ENCODE measurements at places on chromosomes 6 and 20.

DNA sequence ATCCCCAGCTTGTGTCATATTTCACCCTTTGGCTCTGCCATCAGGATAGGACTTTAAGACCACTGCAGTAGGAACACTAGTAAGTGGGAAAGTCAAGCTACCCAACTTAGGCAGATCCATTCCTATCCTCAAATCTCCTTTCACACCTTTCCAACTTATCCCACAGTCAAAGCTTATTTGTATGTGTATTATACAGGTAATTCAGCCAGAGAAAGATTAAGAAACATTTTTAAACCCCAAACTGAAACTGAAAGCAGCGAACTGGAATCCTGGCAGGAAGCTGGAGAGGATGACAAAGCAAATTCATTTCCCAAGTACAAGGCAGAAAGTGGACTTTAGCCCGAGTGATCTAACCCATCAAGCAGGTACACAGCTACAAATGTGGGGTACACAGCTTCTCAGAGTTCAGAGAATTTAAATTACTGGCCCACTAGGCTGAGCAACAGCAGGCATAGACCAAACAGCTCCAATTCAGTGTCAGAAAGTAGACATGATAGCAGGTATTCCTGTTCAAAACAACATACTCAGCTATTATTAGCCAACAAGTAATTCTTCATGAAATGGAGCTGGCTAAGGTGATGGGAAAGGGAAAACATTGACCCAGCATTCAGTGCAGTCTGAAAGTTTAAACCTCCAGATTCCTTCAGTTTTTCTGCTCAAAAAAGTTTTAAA lies 39.1 kb downstream of the ILRUN start:
- no peak for DNase-seq

- no peak for DNase-seq
Observed at GRCh38 chr6:134535831-134536230, 217.9 kb upstream of the SGK1 start.

DNA sequence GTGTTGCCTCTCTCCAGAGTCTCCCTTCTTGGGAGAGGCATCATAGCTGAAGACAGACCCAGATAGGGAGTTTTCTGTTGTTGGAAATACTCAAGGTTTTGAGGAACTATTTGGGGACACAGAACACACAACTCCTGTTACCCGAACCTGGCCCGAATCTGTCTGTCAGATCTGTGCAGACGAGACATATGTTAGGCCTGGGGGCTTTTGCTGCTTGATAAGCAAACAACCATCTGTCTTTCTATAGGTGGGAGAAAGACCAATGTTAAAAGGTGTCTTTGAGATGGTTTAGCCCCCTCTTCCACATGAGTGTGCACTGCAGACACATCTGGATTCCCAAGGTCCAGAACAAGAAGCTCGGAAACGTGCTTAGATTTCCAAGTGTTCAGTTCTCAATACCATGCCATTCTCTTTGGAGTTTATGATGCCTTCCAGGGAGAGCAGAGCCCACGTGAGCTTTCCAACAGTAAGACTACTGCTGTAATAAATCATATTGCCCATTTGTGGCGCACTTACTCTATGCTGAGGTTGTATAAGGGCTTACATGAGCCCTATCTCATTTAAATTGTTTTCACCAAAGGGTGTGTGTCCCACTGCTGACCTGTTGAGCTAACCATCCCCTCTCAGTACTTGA lies 3.8 kb upstream of the STX16 start:
- DNase-seq = no peak

DNA sequence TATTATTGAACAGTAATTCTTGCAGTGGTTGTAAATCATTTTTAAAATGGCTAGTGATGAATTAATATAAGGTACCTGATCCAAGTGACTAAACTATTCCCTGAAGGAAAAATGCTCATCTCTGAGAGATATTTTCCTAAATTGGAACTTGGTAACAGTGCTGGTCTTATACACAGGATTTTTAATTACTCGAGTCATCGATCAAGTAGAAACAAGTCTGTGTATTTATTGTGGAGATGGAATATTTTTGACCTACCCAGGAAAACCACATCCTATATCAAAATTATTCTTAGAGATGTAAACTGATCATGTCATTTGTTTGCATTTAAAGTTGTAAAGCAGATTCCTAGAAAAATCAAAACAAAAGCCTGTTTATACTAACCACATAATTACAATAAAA lies 166.9 kb downstream of the MOXD1 start:
- DNase-seq = no peak

DNA sequence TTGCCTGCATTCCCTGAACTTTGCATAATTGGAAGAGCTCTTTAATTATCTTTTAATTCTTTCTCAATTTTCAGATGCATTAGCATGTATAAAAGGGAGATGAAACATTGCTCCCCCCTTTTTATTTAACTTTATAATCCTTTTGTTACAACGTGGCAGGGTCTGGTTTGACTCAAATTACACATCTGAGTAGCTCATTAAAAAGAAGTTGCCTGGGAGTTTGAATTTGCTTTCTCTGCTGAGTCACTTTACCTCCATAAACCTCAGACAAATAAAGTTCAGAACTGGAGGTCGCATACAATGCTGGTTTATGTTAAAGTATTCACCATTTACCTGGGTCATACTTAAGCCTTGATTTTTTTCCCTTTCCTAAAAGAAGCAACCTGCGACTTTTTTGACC lies 495.2 kb downstream of the PREX1 start:
- no peak for DNase-seq

DNA sequence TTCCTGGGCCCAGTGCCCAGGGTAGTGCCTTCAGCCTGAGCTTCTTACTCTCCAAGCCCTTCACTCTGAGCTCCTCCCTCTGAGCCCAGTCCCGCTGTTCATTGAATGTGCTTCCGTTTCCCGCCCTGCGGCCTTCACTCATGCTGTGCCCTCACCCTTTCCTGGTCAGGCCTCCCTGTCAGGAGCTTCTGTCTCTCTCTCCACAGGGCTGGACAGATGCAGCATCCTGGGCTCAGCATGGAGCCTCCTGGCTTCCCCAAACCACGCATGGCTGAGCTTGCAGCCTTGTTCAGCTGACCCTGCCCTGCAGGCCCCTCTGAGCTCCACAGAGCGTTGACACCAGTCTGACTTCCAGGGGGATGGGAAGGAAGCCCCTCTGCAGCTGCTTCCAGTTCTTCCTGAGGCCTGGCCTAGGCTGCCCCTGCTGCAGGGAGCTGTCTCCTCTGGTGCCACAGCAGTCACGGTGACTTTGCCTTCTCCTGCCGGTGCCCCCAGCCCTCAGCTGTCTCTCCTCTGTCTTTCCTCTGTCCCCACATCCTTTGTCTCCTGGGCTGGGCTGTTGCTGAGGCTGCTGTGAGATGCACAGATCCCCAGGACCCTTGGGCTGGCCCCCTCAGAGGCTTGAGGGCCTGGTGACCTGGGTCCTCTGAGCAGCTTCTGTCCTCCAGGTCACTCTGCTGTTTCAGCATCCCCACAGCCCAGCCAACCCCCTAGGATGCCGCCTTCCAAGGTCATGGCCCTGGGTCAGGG lies 7.9 kb upstream of the MYT1 start:
- DNase-seq = no peak

GRCh38 chr6:15922510-15923250 lies 206.2 kb upstream of the MYLIP start:
- DNase-seq = no peak

DNA sequence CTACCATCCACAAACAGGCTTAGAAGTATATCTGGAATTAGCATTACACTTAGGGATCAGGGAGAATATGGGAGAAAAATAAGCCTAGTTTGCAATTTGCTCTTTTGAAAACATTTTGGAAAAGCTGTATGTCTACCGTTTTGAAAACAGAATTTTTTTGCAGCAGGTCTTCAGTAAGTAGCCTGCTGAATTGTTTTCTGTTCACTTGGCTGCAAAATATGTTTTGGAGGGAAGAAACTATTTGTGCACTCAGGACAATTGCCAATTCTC lies 39.6 kb downstream of the ILRUN start:
- no peak for DNase-seq

- no peak for DNase-seq
Observed at GRCh38 chr20:13113731-13114130, 105.0 kb downstream of the SPTLC3 start.

GRCh38 chr6:119105282-119105681 lies 26.8 kb upstream of the FAM184A start:
- DNase-seq = no peak

DNA sequence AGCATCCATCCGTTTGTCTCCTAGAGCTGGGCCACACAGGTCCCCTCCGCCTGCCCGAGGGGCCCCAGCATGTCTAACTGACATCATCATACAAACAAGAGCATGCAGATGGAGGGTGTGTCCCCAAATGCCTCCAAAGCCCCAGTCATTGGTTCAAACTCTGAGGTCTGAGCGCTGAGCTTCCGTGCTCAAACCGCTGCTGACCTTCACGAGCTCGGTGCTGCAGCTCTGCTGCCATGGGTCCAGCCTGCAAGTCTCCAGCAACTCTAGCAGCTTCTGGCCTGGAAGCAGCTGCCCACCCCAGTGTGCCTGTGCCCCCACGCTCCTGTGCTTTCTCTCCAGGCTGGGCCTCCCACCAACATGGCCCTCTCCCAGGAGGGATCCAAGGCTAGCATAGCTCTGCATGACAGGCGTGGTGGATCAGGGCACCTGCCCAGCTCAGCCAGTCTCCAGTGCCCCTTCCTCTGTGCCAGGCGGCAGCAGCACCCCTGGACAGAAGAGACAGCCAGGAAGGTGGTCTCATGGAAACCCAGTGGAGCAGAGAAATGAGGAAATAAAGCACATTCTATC lies 131.6 kb upstream of the PMEPA1 start:
- no peak for DNase-seq

DNA sequence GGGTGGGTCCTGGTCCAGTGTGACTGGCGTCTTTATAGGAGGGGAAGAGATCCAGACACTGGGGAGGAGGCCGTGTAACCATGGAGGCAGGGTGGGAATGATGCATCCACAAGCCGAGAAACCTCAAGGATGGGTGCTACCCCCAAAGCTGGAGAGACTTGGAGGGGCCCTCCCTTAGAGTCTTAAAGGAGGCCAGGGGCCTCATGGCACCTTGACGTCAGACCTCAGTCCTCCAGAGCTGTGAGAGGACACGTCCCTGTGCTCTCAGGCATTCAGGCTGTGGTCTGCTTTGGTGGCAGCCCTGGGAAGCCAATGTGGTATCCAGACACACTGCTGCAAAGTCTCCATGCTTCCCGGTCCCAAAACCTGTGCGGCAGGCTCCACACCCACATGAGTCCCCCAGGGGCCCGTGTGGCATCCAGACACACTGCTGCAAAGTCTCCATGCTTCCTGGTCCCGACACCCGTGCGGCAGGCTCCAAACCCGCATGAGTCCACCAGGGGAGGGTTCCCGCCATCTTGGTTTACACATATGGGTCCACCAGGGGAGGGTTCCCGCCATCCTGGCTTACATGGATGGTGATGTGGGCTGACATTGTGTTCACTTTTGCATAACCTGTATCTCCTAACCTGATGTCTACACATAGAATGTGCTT lies 278.0 kb downstream of the SMOC2 start:
- DNase-seq = no peak

- no peak for DNase-seq
Observed at GRCh38 chr20:32012159-32012688, 2.0 kb downstream of the CCM2L start.

- no peak for DNase-seq
Observed at GRCh38 chr6:5098501-5099270, 13.5 kb downstream of the PPP1R3G start.

DNA sequence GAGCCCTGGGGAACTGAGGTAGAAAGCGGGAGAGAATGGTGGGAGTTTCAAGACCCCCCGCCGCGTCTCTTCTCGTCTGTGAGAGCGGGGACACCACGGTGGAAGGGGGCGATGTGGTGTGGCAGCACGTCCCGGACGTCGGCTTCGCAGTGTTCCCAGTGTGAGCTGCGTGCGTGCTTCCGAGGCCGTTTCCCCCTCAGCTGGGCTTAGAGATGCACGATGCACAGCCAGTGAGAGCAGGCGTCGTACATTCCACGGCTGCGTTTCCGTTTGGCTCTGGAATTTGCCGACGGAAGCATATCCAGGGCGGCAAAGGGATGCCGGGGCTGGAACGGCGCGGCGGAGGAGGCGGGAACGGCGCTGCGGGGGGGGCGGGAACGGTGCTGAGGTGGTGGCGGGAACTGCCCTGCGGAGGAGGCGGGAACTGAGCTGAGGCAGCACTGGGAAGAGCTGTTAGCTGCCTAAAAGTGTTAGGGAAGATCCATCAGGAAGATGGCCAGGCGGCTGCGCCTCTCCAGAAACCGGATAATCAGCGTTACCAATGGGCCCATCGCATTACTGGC lies 37.7 kb downstream of the KIF25 start:
- DNase-seq = no peak

DNA sequence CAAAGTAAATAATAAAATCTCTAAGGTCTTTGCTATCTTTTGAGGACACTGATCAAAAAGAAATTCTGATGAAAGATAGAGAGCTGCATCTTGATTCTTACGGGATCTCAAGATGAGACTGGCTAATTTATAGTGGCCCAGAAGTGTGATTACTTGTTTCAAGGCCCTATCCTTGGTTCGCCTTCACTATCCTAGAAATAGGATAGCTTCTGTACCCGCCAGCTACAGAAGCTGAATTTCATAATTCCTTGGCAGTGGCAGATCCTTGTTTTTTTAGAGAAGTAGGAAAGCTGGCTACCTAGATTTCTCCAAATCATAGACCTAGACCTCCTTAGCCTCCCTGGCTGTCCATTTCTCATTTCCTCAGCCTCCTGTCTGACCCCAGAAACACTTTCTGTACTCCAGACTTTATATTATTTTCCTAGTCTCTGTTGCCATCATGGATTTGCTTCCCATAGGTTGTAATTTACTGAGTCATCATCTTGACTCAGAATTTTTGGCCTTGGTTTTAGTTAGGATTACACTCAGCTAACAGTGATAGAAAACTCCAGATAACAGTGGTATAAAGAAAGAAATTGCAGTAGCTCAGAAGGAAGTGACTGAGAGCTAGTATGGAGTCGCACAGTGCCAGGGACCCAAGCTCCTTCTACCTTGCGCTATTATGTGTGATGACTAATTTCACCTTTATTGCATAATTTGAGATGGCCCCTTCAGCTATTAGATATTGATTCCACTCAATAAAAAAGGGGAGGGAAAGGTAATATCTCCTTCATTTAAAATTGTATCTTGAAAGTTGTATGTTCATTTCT lies 27.7 kb downstream of the PHF3 start:
- DNase-seq = no peak

DNA sequence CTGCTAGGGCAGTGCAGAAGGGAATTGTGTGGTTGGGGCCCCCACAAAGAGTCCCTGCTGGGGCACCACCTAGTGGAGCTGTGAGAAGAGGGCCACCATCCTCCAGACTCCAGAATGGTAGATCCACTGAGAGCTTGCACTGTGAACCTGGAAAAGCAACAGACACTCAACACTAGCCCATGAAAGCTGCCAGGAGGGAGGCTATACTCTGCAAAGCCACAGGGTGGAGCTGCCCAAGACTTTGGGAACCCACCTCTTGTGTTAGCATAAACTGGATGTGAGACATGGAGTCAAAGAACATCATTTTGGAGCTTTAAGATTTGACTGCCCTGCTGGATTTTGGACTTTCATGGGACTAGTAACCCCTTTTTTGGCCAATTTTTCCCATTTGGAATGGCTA lies 328.4 kb upstream of the KHDRBS2 start:
- no peak for DNase-seq
